ENCODE measurements at places on chromosomes 12 and 14. TPM values are rescaled to one million over a fixed set of nuclear protein-coding genes. Genes with fewer than 3 reads are reported as not detected.

The GLT1D1 gene
- total RNA-seq: 7.3 TPM

The MYL6B gene
- 26.2 TPM for total RNA-seq

The FBXL14 gene
- total RNA-seq: 22.0 TPM

The RERGL gene
- total RNA-seq: not detected

The WNT1 gene
- not detected for total RNA-seq

The MGP gene
- 381 TPM for total RNA-seq

The RIMBP2 gene
- total RNA-seq: not detected

The SMAGP gene
- total RNA-seq: 25.1 TPM

The SYT1 gene
- not detected for total RNA-seq

The GUCY2C gene
- total RNA-seq: not detected

The TAS2R20 gene
- total RNA-seq: 3.0 TPM

The IRF9 gene
- 78.2 TPM for total RNA-seq

The RTN1 gene
- 9.9 TPM for total RNA-seq

The SMCO3 gene
- total RNA-seq: 0.33 TPM

The L2HGDH gene
- 2.1 TPM for total RNA-seq
